Lower leg skin (tissue), 4 donors: ENCODE measurements at places on chromosomes 7 and 10. TPM values are rescaled to one million over a fixed set of nuclear protein-coding genes. Genes with fewer than 3 reads are reported as not detected.

GRCh38 chr10:21527598-21528235, 2.2 kb upstream of the SKIDA1 start:
- DNase-seq: no peak

- DNase-seq: no peak
These were observed 40.6 kb downstream of the GSDME start for GRCh38 chr7:24716480-24717246.

DNA sequence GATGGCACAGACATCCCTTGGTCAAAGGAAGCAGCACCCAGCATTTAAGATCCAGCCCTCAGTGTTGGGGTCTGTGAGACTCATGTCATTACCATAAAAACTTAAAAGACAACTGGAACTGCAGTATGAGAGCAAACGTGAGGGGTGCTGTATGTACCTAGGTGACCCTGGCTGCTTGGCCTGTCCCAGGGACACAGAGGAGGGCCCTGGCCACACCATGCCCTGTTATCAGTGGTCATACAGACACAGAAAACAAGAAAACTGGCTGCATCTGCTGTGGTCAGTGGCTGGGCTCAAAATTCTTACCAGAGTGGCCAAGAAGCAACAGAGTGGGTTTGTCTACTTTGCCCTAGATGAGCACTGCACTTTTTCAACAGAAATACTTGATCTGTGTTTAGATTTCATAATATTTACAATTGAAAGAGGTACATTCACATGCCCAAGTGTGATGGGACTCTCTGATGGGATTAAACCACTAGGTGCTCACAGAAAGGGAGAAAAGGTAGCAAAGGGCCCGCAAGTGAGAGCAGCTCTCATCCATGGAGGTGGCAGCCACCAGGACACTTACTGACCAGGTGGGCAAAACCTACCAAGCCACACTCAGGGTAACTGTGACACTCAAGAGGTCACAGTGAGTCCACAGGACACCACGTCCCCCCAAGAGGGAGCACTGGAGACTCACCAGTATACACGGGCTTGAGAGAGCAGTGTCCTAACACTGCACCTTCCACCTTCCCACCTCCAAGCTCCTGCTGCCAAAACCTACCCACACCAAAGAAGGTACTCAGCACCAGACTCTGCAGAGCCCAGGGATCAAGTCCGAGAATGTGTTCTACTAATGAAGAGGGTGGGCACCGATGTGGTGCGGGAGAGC, 68.1 kb upstream of the CAMK2B start:
- no peak for DNase-seq

DNA sequence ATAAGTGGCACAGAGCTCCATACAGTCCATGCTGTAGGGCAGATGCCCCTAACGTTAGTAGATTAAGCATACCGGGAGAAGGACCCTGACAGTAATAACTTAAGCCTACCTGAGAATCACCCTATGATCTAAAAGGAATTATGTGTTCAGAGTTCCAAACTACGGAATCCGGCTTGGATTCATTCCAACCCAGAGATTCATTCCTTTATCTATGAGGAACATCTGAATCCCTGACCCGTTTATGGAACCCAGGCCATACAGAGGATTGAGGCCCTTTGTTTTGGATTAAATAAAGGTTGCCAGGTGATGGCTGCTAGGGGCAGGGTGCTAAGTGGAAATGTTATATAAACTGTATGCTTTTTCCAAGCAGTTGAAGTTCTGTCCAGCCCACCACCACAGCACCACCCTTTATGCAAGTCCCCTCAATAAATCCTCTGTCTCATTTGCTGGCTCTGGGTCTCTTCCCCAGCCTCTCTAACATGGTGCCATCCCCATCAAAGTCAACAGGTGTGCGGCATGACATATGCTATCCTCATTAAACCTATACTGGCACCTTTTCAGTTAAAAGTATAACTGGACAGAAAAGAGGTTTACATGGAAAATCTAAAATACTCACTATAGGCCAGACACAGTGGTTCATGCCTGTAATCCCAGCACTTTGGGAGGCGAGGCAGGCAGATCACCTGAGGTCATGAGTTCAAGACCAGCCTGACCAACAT, 9.1 kb upstream of the ANAPC16 start:
- DNase-seq: no peak

DNA sequence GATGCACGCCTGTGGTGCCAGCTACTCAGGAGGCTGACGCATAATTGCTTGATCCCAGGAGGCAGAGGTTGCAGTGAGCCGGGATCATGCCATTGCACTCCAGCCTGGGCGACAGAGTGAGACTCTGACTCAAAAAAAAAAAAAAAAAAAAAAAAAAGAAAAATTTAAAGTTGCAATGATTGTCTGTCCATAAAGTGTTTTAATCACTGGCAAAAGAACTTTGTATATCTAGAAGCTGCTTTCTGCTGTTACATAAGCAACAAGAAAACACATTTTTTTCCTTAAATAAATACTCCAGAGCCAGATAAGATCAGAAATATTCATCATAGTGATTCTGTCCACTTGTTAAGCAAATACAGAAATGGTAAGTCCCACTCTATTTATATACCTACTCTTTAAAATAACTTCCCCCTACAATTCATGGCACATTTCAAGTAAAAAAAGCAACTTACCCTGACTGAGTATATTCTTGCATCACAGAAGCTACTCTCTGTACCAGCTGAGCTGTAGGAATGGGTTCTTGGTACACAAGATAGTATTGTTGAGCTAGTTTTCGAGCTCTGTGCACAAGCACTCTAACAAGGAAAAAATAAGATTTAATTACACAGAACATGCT, 7.6 kb downstream of the PSMA2 start:
- no peak for DNase-seq

- no peak for DNase-seq
These were observed 13.5 kb downstream of the ECHDC3 start for GRCh38 chr10:11755512-11756263.

DNA sequence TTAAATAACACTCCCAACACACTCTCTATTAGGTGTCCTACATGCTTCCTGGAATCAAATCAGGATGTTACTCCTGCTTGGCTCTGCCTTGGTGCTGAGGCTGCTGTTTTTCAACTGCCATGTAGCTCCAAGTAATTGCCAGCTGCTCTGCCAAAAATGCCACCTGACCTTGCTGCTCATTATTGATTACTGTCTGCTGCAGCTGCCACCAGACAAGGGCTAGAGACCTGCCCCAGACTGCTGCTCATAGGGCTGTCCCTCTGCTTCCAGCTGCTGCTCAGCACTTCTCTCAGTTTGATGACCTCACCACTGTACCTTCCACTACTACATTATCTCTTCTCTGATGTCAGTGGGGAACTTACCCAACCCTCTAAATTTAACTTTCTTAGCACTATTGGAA, 102.5 kb downstream of the PCLO start:
- DNase-seq: no peak

DNA sequence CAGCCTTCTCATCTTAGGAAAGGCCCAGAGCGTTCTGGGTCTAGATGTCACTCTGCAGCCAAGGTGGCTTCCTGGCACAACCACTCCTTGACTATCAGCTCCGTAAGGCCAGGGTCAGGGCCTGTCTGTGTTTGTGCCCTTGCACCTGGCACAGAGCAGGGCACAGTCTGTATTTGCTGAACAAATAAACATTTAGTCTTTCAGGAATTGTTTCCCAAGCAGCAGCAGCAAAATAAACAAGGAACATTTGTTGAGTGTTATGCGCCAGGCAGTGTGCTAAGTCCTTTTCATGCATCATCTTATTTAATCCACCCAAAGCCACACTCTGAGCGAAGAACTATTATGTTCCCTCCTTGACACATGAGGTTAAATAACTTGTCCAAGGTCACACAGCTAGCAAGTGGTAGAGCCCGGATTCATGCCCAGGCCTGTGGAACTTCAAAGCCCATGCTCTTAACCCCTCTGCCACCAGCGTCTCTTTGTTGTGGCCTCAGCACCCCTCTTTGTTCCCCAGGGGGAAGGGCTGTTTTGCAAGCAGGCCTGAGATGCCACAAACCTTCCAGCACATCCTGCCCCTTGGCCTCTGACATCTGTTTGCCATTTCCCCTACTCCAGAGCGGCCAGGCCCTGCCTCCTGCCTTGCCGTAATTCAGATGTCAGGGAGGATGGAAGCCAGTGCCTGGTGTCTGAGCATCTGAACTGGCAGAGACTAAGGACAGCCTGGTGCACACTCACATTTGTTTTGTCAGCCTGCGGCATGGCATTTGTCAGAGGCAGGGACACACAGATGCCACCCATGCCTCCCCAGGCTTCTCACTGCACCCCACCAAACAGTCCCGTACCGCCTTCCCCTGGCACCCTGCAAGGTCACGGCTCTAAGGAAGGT, 325.8 kb upstream of the ZMIZ1 start:
- no peak for DNase-seq

DNA sequence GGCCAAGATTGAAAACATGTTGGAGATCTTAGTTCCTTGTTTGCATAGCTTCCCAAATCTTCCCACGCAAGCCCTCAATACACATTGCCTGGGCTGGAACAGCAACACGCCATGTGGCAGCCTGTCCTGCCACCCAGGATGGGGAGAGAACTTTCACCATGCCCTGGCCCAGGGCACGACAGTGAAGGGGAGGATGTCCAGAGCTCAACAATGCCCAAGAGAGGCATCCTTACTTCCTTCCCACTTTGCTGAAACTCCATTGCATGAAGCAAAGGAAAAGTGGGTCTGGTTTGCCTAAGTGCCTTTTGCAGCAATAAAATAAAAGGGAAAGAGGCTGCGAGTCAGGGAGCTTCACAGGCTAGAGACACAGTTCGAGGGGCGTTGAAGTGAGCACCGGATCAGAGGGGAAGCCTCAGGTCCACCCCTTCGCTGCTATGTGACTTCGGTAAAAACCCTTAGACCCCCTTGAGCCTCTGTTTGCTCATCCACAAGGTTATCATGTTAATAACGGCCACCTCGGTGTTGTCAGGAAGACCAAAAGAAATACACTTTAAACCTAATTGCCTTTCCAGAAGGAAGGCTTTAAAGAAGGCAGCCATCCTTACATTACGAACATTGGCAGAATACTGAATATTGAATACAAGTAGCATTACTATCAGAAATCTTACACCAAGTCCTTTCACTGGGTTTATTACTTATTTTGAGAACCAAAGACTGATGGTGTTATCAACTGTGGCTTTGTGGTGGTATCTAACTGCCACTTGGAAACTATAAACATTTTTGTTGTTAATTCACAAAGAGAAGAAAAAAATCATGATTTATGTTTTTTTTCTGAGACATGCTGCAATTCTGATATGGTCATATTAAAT, 133.3 kb downstream of the ICA1 start:
- DNase-seq: no peak

DNA sequence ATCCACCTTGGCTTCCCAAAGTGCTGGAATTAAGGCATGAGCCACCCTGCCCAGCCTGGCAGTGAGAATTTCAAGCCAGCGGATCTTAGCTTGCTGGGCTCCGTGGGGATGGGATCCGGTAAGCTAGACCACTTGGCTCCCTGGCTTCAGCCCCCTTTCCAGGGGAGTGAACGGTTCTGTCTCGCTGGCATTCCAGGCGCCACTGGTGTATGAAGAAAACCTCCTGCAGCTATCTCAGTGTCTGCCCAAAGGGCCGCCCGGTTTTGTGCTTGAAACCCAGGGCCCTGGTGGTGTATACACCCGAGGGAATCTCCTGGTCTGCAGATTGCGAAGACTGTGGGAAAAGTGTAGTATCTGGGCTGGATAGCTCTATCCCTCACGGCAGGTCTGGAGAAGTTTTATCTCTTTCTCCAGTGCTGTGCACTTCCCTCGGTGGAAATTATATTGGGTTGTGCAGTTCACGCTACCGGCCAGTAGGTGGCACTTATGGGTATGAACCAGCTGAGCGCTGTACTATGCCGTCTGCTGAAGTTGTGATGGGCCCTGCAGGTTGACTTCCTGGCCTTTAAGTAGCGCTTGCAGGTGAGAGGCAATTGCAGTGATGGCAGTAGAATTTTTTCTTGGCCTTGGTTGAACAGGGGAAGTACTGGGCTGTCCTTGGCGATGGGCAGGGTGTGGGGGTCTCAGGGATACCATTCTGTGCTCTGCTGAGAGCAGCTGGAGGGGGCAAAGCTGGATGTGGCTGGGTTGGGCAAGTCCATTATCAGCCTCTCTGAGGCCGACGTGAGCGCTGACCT, 138.0 kb upstream of the MTPN start:
- no peak for DNase-seq

GRCh38 chr7:157077021-157077420, 61.7 kb upstream of the UBE3C start:
- no peak for DNase-seq

DNA sequence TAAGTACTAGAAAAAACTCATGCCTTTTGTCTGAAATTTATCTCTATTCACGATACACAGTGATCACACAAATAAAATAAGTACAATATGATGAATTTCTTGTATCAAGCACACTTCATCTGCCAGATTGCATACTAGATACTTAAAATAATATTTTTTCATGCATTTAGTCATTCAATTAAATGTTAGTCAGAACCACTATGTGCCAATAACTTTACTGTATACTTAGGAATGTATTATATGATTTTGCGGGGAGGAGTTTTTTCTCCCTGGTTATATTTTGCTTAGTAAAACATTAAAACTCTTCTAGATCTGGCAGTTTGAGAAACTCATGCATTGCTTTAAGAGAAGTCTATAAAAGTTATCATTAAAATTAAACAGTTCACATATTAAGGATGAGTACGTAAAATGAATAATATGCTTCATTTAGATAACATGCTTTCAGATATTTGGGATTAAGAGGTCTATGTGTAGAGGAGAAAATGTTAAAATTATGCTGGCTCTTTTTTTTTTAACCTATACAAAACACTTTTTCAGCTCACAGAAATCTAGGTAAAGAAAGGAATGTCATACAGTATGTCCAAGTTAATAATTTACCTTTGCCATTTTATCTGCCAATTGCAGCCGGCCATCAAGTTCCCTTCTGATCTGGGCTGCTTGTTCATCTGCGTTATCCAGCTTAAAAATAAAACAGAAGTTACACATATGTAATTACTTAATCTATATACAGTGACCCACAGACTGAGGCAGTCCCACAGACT, 70.1 kb downstream of the RNF133 start:
- no peak for DNase-seq

- DNase-seq: no peak
These were observed 4.3 kb downstream of the PDCD4 start for GRCh38 chr10:110876000-110876399.

DNA sequence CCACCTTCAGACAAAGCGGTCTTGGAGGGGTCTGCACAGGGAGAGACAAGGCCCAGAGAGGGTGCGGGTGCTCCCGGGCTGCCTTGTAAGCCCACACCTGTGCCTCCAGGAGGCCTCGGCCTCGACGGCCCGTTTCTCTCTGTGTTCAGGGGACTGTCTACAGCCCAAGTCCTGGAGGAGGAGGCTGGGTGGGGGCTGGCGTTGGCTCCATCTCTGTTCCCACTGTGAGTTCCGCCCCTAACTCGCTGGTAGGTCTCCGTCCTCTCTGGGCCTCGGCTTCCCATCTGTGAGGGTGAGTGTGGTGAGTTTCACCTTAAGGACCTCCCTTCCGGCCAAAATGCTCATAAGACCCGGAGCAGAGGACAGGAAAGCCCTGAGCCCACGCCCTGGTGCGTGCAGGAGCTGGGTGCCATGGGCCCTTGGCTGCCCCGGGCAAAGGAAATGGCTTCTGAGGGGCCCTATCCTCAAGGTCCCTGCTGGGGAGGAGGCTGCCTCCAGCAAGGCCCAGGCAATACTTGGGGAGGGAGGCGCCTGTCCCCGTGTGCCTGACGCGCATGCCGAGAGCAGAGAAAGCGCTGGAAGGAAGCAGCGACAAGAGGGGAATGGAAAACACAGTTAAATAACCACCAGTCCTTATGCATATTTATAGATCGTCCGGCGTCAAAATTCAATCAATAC, 276.8 kb downstream of the ELFN1 start:
- no peak for DNase-seq

GRCh38 chr7:155410431-155410830, 47.5 kb upstream of the EN2 start:
- no peak for DNase-seq

The POLR2J2 gene
- 3.1 TPM for total RNA-seq

The MMRN2 gene
- 37.7 TPM for total RNA-seq

The TSPAN15 gene
- total RNA-seq: 12.8 TPM

The UTF1 gene
- not detected for total RNA-seq

The PPP1R17 gene
- total RNA-seq: not detected
